Activated T-helper 17 cell treated with anti-CD3 and anti-CD28 coated beads, Interleukin-2, amount 50 U/mL, for 72 hours (primary cell): ENCODE measurements at places on chromosomes 2 and 18. TPM values are rescaled to one million over a fixed set of nuclear protein-coding genes. Genes with fewer than 3 reads are reported as not detected.

The SCN7A gene
- total RNA-seq, result not detected

The LPIN1 gene
- total RNA-seq, result 69.2 TPM

The NEU2 gene
- total RNA-seq, result not detected

The CHST10 gene
- total RNA-seq, result 9.9 TPM

The GPR75 gene
- total RNA-seq, result 3.2 TPM

The CHRNG gene
- total RNA-seq, result not detected

The NXPH2 gene
- total RNA-seq, result not detected

The TM4SF20 gene
- not detected for total RNA-seq

The CMPK2 gene
- total RNA-seq, result 2.0 TPM

The PMAIP1 gene
- 62.7 TPM for total RNA-seq

The WNT10A gene
- 1.0 TPM for total RNA-seq

The EMILIN1 gene
- total RNA-seq, result 0.93 TPM

The IL36B gene
- total RNA-seq, result not detected

The PDE11A gene
- not detected for total RNA-seq

The MEIS1 gene
- not detected for total RNA-seq

The MAPK4 gene
- not detected for total RNA-seq

The ELOA2 gene
- not detected for total RNA-seq
